ENCODE measurements at places on chromosomes 12 and 14. TPM values are rescaled to one million over a fixed set of nuclear protein-coding genes. Genes with fewer than 3 reads are reported as not detected.

GRCh38 chr14:65704437-65704836, 291.9 kb downstream of the FUT8 start:
- DNase-seq: no peak

- no peak for DNase-seq
Observed at GRCh38 chr12:111440631-111441030, 34.9 kb downstream of the SH2B3 start.

- DNase-seq: no peak
Observed at GRCh38 chr14:39592116-39592789, 160.0 kb upstream of the FBXO33 start.

DNA sequence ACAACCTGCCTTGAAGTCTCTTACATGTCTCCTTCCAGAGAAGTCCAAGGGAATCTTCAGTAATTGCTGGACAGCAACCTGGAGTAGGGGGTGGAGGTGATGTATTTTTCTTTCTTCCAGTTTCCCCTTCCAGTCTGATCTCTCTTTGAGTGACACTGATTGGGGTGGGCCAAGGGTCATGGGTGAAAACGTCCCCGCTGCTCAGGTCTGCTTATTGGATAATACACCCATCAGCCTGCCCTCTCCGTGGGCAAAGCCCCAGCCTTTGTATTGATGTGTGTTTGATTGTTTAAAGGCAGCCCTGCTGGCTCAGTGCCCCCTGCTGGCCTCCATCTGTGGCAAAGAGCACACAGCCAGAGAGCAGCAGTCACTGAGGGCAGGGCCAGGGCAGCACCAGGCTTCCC, 35.7 kb upstream of the ATP2A2 start:
- DNase-seq: peak; percentile 81

GRCh38 chr14:31269634-31270195, 62.1 kb upstream of the HECTD1 start:
- DNase-seq: no peak

KRT81 gene
- total RNA-seq: not detected

KIF5A gene
- total RNA-seq: 1.5 TPM

SMOC1 gene
- 0.82 TPM for total RNA-seq

Measured in transverse colon (tissue), 4 donors.